GM23338 (cell line): ENCODE measurements at places on chromosomes 5 and 9. TPM values are rescaled to one million over a fixed set of nuclear protein-coding genes. Genes with fewer than 3 reads are reported as not detected.

GRCh38 chr9:79674052-79674777, 102.5 kb downstream of the TLE4 start:
- DNase-seq = no peak
- no peaks in the 10 kb centered on the region for H3K27me3 ChIP-seq
- peaks cover 29% of the 10 kb centered on the region for H3K4me1 ChIP-seq
- no peak overlapping the region for H3K4me3 ChIP-seq

GRCh38 chr5:10858945-10859344, 97.9 kb upstream of the DAP start:
- H3K27me3 ChIP-seq = no peaks in the 10 kb centered on the region
- no peak overlapping the region for H3K27ac ChIP-seq
- no peaks in the 10 kb centered on the region for H3K36me3 ChIP-seq
- no peak overlapping the region for H3K4me3 ChIP-seq
- H3K4me1 ChIP-seq = peaks cover 11% of the 10 kb centered on the region; the same call in 1 of the 2 replicates
- DNase-seq = no peak

- H3K27ac ChIP-seq = 0 out of 2 replicates have a peak overlapping the region, but pooled peaks have one; percentile 45
- no peak for DNase-seq
- no peaks in the 10 kb centered on the region for H3K27me3 ChIP-seq
- H3K4me3 ChIP-seq = no peak overlapping the region
- peaks cover 11% of the 10 kb centered on the region for H3K4me1 ChIP-seq
- H3K36me3 ChIP-seq = no peaks in the 10 kb centered on the region
These were observed 6.0 kb upstream of the BOD1 start for GRCh38 chr5:173622183-173623047.

DNA sequence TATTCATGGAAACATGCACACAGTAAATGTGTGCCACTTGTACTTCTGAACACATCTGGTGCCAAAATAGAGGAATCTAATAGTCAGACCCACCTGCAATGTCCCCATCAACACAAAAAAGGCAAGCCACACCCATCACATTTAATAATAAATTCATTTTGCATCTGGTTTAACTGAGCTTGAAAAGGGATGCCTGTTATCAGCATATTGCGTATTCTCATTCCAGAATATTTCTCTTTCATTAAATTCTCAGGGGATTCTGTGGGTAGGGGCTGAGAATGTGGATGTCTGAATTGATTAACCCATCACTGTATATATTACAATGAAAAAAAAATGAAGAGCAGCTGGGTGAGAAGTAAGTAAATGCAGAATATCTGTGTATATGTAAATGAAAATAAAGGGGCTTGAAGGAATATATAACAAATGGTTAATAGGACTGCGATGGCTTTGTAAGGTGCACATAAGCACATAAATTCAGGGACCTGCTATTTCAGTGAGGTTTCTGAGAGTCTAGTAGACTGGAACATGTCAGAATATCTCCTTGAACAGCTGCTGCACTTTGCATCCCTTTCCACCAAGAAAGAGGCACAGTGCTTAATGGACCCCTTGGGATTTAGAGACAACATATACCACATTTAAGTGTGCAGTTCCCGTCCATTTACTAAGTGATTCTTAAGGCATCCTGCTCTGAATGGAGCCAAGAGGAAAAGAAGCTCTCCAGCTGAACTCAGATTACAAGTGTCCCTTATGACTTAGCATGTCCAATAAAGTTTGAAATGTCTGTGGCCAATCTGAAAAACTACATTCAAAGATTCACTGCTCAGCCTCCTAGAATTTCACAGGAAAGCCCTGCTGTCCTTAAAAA, 104.1 kb upstream of the NIPBL start:
- no peak overlapping the region for H3K27ac ChIP-seq
- H3K27me3 ChIP-seq = no peaks in the 10 kb centered on the region
- H3K4me3 ChIP-seq = no peak overlapping the region
- no peak for DNase-seq
- H3K36me3 ChIP-seq = no peaks in the 10 kb centered on the region
- no peaks in the 10 kb centered on the region for H3K4me1 ChIP-seq

- DNase-seq = peak; percentile 51
- H3K27ac ChIP-seq = peak overlapping the region; percentile 70
- H3K36me3 ChIP-seq = peaks cover 5% of the 10 kb centered on the region; the same call in 1 of the 2 replicates
- no peaks in the 10 kb centered on the region for H3K27me3 ChIP-seq
- peaks cover 69% of the 10 kb centered on the region for H3K4me1 ChIP-seq
These were observed 9.0 kb downstream of the ABHD17B start for GRCh38 chr9:71901695-71902597.

GRCh38 chr5:168347368-168348083, 56.1 kb downstream of the WWC1 start:
- no peak for DNase-seq
- no peak overlapping the region for H3K4me3 ChIP-seq
- peaks cover 42% of the 10 kb centered on the region for H3K4me1 ChIP-seq
- H3K36me3 ChIP-seq = no peaks in the 10 kb centered on the region
- no peaks in the 10 kb centered on the region for H3K27me3 ChIP-seq
- H3K27ac ChIP-seq = no peak overlapping the region; the same call in 1 of the 2 replicates

DNA sequence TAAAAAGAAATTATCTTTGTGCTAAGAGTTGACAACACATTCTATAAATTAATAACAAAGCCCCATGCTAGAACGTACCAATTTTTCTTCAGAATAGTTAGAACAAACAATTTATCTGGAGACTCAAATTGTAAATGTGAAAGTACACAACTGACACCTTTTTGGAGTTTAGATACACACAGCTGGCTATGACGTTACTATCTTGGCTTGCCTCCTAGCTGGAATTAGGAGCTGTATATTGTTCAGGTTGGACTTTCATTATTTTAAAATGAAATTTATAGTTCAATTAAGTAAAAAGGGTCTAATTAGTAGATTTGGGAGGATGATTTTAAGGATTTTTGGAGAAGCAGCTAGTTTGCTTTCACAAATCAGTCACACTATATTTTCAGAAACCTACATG, 393.9 kb upstream of the RIOK2 start:
- no peak overlapping the region for H3K4me3 ChIP-seq
- H3K36me3 ChIP-seq = 0 out of 2 replicates have a peak, but pooled peaks cover 1% of the 10 kb centered on the region
- H3K27ac ChIP-seq = no peak overlapping the region
- no peaks in the 10 kb centered on the region for H3K27me3 ChIP-seq

DNA sequence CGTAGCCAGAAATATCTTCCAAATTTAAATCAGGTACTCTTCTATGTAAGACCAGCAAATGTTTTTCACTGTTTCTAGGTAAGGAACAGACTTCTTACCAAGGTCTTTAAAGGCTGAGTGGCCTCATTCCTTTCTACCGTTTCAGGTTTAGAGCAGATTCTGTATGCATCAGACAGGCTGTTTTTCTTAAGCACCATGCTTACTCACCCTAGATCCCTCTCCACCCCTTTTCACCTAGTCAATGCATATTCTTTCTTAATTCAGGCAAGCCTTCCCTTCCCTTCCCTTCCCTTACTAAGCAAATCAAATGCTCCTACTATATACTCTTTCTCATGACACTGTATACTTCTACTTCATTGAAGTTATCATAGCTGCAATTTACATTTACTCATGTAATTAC, 70.7 kb downstream of the RFX3 start:
- H3K27me3 ChIP-seq = no peaks in the 10 kb centered on the region
- H3K36me3 ChIP-seq = no peaks in the 10 kb centered on the region
- H3K4me3 ChIP-seq = no peak overlapping the region
- no peak overlapping the region for H3K27ac ChIP-seq
- peak; percentile 35 for DNase-seq

DNA sequence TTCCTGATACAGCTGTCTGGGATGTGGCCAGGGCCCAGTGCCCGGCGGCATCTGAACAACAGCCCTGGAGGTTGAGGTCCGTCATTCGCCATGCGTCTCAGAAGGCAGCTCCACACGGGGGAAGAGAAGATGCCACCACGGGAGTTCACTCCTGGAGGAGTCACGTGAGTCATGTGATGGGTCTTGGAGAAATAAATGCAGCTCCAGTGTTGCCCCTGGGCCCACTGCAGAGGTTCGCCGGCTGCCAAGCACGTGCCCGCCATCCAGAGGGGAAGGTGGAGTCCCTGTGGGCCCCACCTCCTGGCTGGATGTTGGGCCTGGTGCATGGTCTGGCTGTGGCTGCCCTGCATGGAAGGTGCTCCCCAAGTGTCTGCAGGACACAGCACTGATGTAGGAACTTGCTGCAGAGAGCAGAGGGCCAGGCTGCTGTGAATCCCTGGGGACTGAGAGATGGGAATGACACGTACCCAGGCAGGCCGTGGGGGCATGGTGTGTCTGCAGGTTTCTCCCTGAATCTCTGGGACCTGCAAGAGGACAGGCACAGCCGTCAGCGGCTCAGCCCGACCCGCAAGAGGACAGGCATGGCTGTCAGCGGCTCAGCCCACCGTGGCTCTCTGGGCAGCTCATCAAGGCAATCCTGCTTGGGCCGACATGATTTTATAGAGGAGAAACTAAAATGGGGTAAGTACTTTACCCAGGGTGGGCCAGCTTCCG, 418.3 kb upstream of the IRX4 start:
- no peaks in the 10 kb centered on the region for H3K4me1 ChIP-seq
- DNase-seq = no peak
- H3K27ac ChIP-seq = no peak overlapping the region
- no peaks in the 10 kb centered on the region for H3K27me3 ChIP-seq
- H3K36me3 ChIP-seq = no peaks in the 10 kb centered on the region

GRCh38 chr9:132372177-132373095, 17.6 kb upstream of the SETX start:
- DNase-seq = no peak
- H3K36me3 ChIP-seq = no peaks in the 10 kb centered on the region
- no peaks in the 10 kb centered on the region for H3K27me3 ChIP-seq

DNA sequence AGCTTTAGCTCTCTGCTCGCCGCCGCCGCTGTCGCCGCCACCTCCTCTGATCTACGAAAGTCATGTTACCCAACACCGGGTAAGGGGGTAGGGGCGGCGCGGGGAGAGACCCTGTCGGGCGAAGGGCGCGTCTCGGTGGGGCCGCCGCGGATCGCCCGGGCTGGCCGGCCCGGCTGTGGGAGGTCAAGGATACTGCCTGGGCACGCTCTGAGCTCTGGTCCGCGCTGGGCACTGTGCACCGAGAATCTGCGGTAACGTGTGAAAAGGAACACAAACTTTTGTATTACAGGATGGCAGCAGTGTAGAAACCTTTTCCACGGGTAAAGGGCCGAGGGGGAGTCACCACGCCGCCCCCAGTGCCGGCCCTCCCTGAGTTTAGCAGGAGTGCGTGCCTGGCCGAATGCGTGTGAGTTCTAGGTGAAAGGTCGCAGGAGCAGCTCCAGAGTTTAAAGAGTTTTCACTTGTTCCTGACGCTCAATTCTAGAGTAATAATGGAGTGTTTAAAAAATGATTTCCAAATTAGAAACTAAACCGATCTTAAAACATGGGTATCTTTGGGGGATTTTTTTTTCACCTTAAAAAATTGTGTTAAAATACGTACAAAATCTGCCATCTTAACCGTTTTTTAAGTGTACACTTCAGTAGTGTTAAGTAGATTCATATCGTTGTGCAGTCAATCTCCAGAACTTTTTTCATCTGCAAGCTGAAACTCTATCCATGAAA, at the start of gene HSDL2:
Gene HSDL2, plus strand, starts transcription at position 7 of the 723 bp plus-strand sequence. Its CDS starts 56 bp downstream, at position 63.
- peak within 1 kb of the TSS; percentile 96 for H3K27ac ChIP-seq
- no peaks in the 10 kb centered on the region for H3K36me3 ChIP-seq
- no peaks in the 10 kb centered on the region for H3K27me3 ChIP-seq

Gene ADRA1B
- not detected in 2 replicates for polyA plus RNA-seq

Gene SCGB3A2
- 251 and 256 TPM in 2 replicates for polyA plus RNA-seq

Gene LCN12
- 0.39 and 0.68 TPM in 2 replicates for polyA plus RNA-seq

Gene CARTPT
- polyA plus RNA-seq = not detected in 2 replicates

Gene TEX53
- polyA plus RNA-seq = not detected in 2 replicates

Gene DRD1
- polyA plus RNA-seq = 0.11 TPM in 1 of 2 replicates, not detected in the other

Gene NR2F1-AS1
- 4.5 and 9.2 TPM in 2 replicates for polyA plus RNA-seq

Gene LIX1
- 0.13 and 0.16 TPM in 2 replicates for polyA plus RNA-seq

Gene CCL21
- not detected in 2 replicates for polyA plus RNA-seq
